ENCODE measurements at places on chromosomes 7 and 10.

- no peak for DNase-seq
Observed at GRCh38 chr7:127650847-127651555, 993 bp upstream of the SND1 start.

DNA sequence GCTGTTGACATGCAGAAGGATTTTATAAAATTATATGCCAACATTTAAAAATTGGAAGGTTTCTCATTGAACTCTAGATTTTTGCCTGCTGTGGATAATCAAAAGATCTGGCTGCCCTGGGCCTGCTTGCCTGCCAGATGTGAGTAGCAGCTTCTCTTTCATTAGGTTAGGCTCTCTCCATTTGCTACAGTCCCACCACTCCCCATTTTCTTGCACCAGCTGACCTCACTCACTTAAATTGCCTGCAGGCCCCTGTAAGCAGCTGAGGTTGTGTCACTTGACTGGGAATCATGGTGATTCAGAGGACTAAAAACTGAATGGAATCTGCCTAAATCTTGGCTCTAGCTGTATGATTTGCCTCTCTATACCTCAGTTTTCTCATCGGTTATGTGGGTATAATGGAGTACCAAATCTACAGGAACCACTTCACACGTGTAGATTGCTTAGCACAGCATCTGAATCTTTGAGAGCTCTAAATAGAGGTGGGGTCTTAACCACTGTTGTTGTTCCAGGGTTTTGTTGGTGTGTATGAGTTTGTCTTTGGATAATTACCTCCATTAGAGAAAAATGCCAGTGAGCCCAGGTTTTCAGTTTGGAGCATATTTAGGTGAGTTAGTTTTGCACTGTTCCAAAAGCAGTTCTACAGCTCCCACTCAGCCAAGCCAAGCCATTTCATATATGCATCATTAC lies 18.6 kb upstream of the RAPGEF5 start:
- DNase-seq: no peak

DNA sequence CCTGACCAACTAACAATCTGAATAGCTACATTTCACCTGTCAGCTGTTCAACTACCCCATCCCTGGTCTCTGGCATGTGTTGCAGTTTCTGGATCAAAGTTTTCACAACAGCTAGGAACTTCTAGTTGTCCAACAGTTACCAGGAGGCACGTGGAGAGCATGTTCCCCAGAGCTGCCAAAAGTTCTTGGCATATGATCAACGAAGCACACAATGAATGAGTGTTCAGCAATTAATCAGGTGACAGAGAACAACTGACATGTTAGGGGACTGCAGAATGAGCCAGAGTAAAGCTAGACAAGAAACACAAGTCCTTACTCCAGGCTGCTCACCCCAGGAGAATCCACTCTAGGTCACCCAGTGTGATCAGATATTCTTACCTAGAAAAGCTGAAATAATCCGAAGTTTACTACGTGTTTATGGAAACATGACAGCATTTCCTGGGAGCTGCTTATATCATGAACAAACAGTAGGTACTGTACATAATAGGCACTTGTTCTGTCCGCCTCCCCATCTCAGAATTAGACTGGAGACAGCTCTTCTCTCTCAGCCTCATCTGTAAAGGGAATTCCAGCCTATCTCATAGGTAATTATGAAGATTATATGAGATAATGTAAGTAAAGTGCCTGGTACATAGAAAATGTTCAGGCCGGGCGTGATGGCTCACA lies 50.6 kb downstream of the ZNF438 start:
- DNase-seq: no peak

- no peak for DNase-seq
Observed at GRCh38 chr10:127525686-127526085, 23.4 kb upstream of the NPS start.

DNA sequence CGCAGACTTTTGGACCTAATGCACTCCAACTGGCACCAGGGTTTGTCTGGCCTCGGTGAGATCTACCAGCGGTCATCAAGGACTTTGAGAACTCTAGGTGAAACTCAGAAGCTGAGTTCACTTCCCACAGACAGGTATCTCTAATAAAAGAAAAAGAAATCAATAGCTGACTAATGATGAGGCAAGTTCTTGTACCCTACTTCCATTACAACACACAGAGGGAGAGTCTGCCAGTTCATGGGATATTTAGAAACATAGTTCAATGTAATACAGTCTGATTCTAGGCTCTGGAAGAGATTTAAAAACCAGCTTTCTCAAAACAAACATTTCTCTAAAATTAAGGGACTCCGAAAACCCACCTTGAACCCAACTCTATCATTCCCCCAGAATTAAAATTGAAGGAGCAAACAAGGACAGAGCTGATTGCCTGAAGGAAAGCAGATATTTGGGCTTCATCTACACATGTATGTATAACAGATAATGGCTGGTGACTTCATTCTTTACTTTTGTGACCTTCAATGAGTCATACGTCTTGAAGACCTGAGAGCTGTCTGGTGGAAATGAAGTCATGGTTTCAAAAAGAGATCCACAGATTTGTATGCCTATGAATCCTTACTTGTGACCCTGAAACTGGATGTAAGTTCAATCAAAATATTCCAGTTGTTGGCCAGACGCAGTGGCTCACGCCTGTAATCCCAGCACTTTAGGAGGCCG lies 2.7 kb upstream of the PNLIPRP1 start:
- DNase-seq: no peak

DNA sequence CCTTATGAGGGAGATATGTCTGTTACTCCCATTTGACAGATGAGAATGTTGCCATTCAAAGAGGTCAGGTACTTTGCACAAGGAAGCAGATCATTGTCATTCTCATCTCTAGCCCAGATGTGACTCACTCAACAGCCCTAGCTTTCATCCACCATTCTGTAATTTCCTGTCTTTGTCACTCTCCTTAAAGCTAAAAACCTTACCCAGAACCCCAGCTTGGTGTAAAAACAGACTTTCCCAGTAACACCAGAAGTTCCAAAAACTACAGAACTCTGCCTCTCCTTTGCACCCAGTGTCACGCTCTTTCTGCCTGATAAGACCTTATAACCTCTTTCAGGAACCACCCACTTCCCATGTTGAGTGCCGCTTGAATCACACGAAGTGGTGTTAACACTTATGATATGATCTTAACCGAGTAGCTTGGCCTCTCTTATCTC lies 89.1 kb upstream of the SP4 start:
- no peak for DNase-seq

GRCh38 chr10:101535949-101536348 lies 52.1 kb downstream of the POLL start:
- DNase-seq: no peak

GRCh38 chr7:23963461-23964165 lies 253.6 kb downstream of the STK31 start:
- DNase-seq: no peak

DNA sequence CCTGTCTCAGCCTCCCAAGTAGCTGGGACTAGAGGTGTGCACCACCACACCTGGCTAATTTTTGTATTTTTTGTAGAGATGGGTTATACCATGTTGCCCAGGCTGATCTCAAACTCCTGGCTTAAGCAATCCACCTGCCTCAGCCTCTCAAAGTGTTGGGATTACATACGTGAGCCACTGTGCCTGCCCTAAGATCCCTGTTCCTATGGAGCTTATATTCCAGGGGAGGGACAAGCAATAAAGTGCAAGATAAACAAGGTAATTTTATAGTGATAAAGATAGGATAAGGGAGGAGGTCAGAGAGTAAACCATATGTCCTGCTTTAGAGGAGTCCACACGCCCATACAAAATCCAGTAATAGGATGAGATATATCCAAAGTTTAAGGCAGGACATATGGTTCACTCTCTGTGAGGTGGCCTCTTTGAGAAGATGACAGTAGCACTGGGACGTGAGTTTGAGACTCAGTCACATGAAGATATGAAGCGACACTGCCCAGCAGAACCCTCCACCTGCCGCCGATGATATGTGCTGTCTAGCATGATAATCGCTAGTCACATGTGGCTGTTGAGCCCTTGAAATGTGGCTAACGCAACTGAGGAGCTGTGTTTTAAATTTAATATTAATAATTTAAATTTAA lies 113.5 kb upstream of the PDCD4 start:
- no peak for DNase-seq

DNA sequence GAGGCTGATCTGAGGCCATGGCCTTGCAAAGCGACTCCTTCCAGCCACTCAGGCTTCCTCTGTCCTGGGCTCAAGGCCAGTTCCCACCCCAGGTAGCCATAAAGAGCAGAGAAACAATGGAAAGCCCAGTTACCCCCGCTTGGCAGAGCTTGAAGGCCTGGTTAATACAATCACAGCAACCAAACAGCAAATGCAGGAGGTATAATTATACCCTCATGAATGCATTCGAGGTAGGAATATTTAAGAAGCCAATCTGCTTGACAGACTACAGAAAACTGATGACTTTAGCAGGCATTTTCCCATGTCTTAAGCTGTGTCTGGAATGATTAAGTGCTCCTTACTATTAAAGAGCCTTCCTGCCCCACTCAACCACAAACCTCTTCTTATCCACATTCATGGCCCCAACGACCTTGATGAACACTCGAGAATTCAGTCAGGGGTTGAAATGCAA lies 114.1 kb upstream of the MACROH2A2 start:
- DNase-seq: no peak

- no peak for DNase-seq
Observed at GRCh38 chr7:36021367-36021766, 131.7 kb upstream of the EEPD1 start.
